ENCODE measurements at places on chromosomes 4 and X.

- DNase-seq, result no peak
Measured at GRCh38 chr4:161197474-161197873, 966.3 kb downstream of the FSTL5 start.

GRCh38 chr4:127048376-127049044 lies 584.2 kb upstream of the INTU start:
- DNase-seq, result no peak

- no peak for DNase-seq
Measured at GRCh38 chr4:153156263-153156662, 48.0 kb upstream of the TRIM2 start.

DNA sequence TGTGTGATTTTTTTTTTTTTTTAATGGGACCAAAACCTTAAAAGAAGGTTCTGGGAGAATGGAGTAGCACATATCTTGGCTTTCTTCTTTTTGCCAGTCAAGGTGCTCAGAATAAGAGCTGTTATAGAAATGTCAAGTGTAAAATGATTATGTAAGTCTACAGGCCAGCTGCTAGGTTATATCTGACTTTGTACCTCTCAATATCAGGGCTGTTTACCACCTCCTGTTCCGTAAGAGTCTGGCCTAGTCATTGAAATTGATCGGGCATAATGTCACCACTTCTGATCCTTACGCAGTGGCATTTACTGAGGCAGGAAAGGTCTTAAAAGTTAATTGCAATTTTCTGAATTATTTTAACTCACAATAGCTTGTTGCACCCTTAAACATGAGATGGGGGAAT lies 41.1 kb downstream of the LIMCH1 start:
- DNase-seq, result no peak

DNA sequence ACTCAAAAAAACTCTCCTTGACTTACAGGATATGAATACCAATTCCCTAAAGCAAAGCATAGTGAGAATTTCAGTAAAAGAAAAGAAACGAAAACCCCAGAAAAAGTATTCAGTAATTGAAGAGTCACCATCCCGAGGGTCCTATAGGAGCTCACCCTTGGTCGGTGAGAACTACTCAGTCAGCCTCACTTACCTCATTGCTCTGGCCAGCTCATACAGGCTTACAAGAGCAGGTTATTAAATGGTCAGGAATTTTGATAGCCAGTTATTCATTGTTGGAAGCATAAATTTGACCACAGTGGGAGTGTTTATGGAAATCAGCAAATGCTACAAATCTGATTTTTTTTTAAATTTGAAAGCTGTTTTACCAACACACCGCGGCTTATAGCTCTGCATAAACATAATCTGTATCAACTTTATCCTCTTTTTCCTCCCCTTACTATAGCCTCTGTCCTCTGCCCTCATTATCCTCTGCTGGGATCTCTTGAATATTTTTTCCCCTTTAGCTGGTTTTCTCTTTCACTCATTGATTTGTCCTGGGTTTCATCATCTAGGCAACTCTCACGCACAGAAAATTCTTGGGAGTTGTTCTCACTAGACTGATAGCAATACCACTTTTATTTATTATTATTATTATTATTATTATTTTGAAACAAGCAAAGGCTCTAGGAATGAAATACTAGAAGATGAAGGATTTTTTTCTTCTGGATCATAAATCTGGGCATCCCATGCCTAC lies 11.0 kb upstream of the CXCL2 start:
- no peak for DNase-seq

- DNase-seq, result no peak
Measured at GRCh38 chr4:156662921-156663320, 308.7 kb downstream of the PDGFC start.

- DNase-seq, result no peak
Measured at GRCh38 chr4:81335122-81335912, 120.3 kb upstream of the PRKG2 start.

- no peak for DNase-seq
Measured at GRCh38 chr4:2095236-2096072, 36.3 kb downstream of the NAT8L start.

- DNase-seq, result peak; percentile 15
Measured at GRCh38 chrX:78747489-78747888, at the start of gene LPAR4. TSS of gene LPAR4 (plus strand) at chrX:78747720. CDS start at chrX:78754870, 7,150 bp downstream.

DNA sequence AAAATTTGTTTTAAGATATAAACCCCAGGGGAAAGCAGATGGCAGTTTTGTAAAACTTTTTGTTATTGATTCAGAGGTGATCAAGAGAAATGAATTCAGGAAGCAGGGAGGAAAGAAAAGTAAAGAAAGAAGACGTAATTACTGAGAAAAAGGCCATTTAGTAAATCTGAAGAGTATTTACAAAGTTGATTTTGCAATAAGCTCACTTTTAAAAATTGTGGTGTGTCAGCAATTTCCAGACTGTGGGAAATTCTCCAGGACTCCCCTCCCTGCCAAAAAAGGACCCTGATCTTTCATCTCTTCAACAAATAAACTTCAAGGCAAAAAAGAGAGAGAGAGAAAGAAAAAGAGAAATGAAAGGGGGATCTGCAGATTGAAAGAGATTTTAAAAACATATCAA lies 36.6 kb downstream of the PCYT1B start:
- no peak for DNase-seq

GRCh38 chr4:145196747-145197146 lies 16.4 kb upstream of the OTUD4 start:
- DNase-seq, result no peak

DNA sequence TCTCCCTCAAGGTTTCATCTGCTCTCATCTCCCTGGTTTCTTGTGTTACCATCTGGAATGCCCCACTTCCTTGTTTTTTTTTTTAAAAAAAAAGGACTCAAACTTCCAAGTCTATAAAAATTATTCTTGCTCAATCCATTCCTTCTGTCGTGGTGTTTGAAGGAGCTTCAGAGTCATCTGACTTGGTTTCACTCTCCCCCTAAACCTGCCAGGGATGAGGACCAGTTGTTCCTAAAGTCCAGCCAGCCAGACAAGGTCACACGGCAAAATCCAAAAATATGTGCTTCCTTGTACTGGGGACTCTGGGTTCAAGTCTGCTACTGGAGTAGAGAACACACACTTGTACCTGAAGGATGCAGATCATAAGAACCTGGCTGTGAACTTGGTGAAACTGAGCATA lies 84.5 kb upstream of the GPM6B start:
- DNase-seq, result no peak

DNA sequence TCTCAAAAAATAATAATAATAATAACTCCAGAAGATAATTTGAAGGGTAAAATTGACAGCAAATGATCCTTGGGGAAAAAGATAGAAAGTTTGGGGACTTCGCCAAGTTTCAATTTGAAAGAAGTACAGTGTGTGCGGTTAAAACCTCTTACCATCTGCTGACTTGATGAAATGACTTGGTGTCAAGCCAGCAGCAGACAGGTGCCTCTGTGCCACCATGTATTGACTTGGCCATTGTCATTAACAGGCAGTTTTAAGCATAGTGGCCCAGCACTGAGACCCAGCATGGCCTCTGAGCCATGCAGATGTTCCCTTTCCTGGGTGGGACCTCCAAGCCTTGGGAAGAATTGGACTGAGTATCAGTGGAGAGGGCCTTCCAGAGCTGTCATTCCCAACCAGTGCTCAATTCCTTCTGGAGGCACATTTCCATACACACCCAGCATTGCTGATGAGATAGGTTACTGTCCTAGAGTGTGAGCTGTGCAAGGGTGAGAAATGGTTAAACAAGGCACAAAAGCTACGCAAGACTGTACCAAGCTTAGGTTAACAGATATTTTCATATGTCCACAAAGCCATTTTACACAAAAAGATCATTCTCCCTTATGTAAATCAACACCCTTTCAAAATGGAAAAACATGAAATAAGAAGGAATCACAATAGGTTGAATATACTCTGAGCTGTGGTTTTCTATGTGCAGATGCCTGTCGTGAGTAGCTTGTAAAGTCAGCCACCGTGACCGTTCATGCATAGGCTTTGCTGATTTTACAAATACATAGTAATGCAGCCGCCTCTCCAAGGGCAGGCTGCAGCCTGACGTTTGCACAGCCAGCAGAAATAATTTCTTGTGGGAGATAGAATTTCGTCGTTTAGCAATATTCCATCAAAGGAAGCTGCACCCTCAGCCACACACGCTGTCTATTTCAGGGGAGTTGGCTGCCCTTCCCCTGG lies 59.4 kb upstream of the FBXW7 start:
- DNase-seq, result no peak

- peak; percentile 26 for DNase-seq
Measured at GRCh38 chrX:23694606-23695005, 27.3 kb downstream of the PRDX4 start.

DNA sequence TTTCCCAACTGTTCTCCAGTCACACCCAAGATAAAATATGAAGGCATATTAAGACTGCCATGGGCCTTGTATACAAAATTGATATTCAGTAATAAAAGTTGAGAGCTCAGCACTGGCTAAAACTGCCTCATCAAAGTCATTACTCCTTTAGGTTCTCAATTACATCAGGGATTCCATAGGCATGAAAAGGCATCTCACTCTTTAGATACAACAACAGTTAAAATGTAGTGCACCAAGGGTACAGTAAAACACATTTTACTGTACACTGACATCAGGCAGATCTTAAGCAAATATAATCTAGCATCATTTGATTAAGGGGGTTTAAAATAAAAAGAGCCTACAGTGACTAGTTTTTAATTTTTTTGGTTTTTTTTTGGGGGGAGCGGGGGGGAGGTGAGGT lies 107.7 kb downstream of the PPP3CA start:
- DNase-seq, result no peak

DNA sequence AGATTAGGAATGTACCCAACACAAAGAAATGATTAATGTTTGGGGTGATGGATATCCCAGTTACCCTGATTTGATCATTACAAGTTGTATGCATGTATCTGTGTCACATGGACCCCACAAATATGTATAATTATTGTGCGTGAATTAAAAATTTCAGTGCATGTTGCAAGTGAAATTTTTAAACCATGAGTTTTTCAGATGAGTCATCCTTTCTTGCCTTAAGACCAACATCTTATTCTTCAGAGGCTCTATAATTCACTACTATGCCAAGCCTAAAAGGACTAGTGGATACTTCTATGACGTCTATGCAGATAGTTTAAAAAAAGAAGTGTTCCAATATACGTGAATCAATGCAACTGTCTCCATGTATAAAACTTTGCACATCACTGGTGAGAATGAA lies 113.0 kb upstream of the SH3RF1 start:
- DNase-seq, result no peak

DNA sequence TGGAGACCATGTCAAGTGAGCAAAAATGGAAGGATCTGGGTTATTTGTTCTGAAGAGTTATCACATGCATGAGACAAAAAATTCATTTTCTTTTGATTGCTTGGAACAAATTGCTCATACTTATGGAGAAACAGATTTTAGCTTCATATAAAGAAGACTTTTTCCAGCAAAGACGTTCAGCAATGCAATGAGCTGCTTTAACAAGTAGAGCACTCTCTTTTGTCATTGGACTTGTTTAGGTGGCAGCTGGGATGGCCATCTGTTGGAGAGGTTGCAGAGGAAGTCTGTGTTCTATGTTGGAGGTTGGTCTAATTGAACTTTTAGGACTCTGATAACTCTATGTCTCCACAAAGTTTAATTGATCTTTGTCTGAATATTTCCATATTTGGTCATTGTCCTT lies 19.9 kb upstream of the CEP135 start:
- no peak for DNase-seq

DNA sequence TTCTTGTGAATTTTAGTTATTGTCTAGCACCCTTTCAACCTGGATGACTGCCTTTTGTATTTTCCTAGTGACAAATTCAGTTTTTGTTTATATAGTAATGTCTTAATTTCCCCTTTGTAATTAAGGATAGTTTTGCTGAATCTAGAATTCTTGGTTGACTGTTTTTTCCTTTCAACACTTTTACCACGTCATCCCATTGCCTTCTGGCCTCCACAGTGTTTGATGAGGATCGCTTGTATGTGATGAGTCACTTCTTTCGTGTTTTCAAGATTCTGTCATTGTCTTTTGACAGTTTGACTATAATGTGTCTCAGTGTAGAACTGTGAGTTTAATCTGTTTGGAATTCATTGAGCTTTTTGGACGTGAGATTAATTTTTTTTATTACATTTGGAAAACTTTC lies 30.1 kb downstream of the KDM6A start:
- no peak for DNase-seq

- DNase-seq, result no peak
Measured at GRCh38 chr4:43607400-43607799, 714.9 kb downstream of the GRXCR1 start.

DNA sequence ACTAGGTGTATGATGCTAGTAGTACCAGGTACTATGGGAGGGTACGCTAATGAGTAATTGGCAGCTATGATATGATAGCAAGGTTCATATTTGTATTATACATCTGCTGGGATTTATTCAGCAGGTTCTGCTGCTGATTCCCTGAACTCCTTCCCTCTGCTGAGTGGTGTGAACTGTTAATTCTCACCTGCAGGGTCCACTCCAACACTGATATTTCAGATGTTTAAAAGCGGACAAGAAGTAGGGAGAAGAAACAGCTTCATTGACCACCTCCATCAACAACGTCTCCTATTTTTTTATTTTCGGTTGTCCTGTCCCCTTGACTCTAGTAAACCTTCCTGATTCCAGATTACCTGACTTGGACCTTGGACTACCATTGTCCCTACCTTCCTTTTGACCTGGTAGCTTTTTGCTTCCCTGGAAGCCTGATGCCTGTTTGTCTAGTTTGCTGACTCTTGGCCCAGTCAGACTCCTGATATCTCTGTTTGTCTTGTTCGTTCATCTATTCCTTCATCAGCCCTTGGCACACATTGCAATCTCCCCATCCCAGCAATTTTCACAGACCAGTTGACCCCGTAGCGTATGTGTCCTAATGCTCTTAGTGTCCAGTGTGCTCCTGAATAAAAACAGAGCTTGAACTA lies 34.0 kb upstream of the RNF128 start:
- DNase-seq, result no peak

- no peak for DNase-seq
Measured at GRCh38 chr4:75702919-75703411, 21.4 kb upstream of the USO1 start.

Measured in smooth muscle cell of the brain vasculature (primary cell).